Nephron progenitor cell (in vitro differentiated cells): ENCODE measurements at places on chromosomes 7 and 10.
A peak's percentile ranks its signal among the peaks of the same experiment; 100 is the strongest.

DNA sequence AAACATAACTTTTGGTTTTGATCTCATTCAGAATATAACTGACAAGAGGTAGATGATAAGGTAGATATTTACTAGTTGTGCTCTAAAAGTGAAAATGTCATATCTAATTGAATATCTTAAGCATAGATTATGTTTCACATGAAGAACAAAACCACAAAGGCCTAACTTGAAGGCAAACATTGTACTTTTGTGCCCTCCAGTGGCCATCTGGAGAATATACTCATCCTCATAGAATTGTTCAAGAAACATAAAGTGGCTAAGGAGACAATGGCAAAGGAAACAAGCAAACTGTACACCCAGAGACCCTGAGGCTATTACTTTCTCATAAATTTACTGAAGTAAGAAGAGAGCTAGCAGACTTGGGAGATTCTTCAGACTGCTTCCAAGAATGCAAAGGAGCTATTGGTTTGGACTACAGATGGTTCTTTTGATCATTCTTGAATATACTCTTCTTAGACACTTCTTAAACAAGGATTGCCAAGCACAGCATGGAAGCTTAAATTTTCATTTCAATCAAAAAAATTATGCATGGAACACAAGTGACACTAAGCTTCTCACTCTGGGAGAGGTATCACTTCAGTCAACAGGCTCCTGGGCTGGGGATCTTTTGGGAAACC is 98.2 kb upstream of the DKK1 start:
- peak; percentile 48 for DNase-seq

- DNase-seq, result no peak
Measured at GRCh38 chr10:68261132-68261856, 29.4 kb upstream of the ATOH7 start.

DNA sequence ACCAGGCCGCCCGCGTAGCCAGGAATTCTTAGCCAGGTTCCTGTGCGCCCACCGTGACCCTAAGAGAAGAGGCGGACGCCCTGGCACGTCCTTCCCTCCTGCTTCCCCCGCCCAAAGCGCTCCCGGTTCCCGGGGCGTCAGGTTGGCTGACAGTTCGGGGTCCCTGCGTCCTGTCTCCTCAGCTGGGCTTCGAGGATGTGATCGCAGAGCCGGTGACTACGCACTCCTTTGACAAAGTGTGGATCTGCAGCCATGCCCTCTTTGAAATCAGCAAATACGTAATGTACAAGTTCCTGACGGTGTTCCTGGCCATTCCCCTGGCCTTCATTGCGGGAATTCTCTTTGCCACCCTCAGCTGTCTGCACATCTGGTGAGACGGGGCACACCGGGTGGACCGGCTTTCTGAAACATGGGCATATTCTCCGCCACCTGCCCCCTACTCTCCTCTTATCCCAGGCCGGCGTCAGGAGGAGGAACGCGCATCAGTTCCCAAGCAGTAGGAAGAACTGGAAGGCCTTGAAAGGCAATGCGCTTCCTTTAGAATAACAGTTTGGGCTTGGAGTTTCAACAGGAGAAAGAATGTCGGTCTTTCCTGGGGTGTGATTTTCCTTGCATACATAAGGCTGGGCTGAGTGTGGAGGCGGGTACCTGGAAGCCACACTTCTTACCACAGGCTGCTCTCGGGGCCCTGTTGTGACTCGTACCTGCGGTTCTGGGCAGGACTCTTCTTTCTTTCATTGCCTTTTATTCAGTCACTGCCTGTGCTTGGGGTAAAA is 728 bp downstream of the CAV2 start:
- DNase-seq, result peak; percentile 21

DNA sequence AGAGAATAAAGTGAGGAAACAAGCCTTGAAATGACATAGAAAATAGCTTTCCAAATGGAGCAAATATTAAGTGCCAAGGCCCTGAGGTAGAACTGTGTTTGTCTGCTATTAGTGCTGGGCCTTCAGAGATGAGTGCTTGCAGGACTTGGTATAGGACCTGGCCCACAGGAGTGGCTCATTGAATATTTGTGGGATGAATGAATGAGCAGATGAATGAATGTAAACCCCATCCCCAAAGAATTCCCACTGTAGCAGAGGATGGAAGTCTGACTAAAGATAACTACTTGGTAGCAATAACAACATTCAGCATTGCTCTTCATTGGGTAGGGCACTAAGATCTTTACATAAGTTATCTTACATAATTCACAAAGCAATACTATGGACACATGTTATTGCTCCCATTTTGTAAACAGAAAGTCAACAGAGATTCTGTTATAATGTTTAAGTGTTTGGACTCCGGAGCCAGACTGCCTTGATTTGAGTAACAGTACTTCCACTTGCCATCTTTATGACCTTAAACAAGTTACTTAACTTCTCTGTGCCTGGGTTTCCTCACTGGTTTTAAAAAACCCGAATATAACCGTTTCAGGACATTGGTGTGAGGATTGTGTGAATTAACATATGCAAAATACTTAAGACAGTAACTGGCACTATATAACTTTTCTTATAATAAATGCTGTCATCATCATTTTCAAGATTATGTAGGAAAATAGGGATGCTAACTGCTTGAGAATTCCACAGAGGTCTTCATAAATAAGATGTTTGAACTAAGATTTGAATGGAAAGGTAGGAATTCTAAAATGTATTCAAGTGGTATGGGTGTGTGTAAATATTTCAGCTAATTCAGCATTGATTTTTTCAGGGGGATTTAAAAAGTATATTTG is 141.9 kb downstream of the PRKG1 start:
- DNase-seq, result no peak

- no peak for DNase-seq
Measured at GRCh38 chr7:110718503-110719205, 372.3 kb upstream of the LRRN3 start.

DNA sequence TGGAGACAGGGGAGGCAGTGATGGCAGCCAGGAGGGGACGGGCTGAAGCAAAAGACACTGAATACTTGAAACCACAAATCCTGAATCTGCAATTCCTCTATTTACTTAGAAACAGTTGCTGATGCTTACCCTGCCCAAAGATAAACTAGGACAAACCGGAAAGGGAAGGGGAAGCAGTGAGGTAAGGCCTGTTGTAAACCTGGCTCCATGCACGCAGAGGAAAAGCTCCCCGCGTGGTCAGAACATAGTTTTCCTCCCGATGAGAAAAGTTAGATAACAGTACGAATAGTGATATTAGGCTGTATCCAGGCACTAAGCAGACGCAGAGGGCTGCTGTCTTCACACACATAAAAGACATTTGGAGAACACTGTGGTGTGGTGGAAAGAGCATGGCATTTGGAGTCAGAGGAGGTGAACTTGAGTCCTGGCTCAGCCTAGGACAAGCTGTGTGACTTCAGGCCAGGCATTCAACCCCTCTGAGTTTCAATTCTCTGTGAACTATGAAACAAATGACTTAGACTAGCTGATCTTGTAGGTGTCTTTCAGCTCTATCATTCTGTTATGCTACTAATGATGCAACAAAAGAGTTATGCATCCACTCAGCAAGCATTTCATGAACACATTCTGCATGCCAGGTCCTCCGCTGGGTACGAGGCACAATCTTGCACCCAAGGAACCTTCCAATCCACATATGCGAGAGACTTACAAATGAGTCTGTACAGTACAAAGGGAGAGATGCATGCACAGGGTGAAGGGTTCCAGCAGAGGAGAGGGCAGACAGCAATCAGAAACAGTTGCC is 80.9 kb downstream of the SORBS1 start:
- no peak for DNase-seq

- DNase-seq, result no peak
Measured at GRCh38 chr7:1282679-1283078, 50.0 kb downstream of the UNCX start.

DNA sequence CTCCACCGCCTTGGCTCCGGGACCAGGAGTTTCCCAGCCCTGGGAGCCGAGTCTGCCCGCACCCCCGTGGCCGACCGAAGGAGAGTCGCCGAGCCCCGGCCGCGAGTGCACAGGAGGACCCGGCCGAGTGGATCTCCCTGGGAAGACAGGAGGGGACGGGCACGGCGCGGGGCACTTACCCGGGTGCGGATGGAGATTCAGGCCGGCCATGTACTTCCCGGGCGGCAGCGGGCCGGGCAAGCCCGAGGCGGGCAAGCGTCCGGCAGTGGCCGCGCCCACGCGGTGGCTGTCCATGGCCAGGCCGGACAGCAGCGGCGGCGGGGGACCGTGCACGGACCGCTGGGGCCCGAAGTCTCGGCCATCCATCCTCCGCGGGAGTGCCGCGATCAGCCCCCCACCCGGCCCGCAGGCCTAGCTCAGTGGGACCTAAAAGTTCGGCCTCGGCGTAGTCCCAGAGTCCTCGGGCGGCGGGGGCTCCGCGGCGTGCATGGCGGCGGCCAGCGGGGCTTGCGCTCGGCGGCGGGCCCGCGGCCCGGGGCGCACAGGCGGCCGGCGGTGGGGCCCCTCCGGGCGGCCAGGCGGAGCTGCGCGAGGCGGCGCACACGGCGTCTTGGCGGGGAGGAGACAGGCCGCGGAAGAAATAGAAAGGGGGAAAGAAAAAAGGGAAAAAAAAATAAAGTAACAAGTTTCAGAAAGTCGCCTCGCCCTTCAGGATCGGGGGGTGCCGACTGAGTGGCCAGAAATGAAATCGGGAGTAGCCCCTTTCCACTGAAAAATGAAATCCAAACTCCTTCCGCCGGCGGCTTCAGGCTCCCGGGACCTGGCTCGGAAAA is 2.5 kb downstream of the TNRC18 start:
- DNase-seq, result peak; percentile 37

DNA sequence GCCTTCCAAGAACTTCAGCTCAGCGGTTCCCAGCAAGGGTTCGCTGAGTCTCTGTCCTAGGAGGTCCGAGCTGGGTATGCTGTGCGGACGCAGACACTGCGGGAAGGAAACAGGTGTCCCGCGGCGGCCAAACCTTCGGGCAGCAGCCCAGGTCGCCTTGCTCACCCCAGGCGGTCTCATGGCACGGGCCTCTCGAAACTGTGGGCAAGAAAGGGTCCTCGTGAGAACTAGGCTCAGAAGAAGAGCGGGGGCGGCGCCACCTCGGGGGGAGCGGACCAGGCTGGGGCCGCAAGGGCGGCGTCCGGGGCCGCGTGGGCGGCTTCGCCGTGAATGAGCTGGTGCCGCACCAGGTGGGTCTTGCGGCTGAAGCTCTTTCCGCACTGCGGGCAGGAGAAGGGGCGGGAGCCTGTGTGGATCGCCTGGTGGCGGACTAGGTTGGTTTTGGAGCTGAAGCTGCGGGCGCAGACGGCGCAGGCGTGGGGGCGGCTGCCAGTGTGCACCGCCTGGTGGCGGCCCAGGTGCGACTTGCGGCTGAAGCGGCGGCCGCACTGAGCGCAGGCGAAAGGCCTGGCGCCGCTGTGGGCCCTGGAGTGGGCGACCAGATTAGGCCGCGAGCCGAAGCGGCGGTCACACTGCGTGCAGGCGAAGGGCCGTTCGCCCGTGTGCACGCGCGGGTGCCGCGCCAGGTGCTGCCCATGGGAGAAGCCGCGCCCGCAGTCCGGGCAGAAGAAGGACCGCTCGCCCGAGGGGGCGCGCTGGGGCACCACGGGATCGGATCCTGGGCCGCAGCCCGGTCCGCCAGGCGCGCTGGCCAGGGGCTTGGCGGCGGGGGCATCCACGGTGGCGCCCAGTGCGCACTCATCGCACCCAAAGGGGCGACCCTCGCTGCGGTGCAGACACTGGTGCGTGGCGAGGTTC is 8.6 kb downstream of the ZNF467 start:
- DNase-seq, result peak; percentile 66
